ENCODE measurements at places on chromosomes 5 and 9. TPM values are rescaled to one million over a fixed set of nuclear protein-coding genes. Genes with fewer than 3 reads are reported as not detected.

- DNase-seq = no peak
Observed at GRCh38 chr5:127944125-127944524, 139.4 kb upstream of the SLC12A2 start.

DNA sequence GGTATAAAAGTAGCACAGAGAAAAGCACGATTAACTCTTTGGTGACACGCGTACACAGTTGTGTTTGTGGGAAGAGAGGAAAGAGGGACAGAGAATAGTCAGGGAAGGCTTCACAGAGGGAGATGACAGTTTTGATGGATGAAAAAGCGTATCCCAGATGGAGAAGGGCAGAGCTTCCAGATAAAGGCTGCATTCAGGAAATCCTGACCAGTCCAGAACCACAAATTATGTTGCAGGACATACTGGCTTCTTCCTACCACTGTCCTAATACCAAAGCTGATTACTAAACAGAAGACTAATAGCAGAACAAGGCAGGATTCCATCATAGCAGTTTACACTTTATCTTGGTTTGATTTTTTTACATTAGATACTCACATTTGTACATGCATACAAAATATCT lies 34.5 kb downstream of the SLC31A2 start:
- DNase-seq = no peak

DNA sequence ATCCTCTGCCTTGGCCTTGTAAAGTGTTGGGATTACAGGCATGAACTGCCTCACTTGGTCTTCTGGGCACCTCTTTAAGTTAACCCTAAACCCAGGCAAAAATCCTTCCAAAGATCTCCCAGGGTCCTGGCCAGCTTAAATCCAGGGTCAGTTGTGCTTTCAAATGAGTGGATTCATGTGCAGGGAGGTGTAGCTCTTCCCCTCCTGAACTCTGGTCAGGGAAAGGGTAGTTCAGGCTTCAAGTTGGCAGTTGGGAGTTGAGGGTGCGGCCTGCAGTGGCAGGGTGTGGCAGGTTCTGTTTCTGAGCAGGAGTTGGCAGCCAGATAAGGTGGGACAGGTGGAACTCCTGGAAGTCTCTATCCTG lies 3.6 kb downstream of the HNRNPAB start:
- DNase-seq = no peak

- no peak for DNase-seq
Observed at GRCh38 chr5:44299394-44299793, 89.8 kb downstream of the FGF10 start.

- DNase-seq = no peak
Observed at GRCh38 chr5:2658447-2658846, 93.0 kb downstream of the IRX2 start.

GRCh38 chr5:149456597-149457392 lies 77.7 kb upstream of the IL17B start:
- no peak for DNase-seq

GRCh38 chr9:9874270-9874669 lies 738.5 kb downstream of the PTPRD start:
- DNase-seq = no peak

DNA sequence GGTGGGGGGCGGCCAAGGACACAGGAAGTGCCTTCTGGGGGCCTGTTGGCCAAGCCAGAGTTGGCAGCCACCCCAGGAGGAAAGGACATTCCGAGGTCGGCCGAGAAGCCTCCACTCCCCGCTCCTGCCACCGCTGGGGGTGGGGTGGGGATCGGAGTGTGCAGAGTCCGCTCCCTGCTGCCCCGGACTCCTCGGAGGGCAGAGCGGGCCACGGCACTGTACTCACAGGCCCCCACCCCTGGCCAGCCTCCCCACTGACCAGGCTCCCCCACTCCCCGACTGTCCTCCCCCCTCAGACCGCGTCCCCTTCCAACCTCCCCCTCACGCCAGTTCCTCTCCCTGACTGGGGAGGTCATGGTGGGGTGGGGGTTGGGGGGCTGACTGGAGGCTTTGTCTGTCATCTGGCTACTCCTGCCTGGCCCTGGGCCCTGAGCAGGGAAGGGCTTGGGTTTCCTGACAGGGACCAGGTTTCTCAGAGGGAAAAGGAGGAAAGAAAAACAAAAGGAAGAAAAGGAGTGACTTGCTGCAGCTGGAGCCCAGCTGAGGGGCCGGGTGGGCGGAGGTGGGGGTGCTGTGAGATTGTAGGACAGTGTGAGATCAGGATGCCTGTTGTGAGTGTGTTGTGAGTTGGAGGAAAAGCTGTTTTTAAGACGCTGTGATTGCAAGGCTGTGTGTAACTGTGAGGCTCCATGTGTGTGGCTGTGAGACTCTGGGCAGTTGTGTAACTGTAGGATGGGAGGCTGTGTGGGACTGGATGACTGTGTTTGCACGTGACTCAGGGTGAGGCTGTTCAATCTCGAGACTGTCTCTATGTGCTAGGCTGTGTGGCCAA lies 29.7 kb downstream of the CNTFR start:
- DNase-seq = no peak

- no peak for DNase-seq
Observed at GRCh38 chr5:32475334-32476097, 31.0 kb upstream of the ZFR start.

GRCh38 chr9:122201641-122202040 lies 27.1 kb downstream of the LHX6 start:
- no peak for DNase-seq

- DNase-seq = no peak
Observed at GRCh38 chr5:142829801-142830220, 59.6 kb downstream of the ARHGAP26 start.

DNA sequence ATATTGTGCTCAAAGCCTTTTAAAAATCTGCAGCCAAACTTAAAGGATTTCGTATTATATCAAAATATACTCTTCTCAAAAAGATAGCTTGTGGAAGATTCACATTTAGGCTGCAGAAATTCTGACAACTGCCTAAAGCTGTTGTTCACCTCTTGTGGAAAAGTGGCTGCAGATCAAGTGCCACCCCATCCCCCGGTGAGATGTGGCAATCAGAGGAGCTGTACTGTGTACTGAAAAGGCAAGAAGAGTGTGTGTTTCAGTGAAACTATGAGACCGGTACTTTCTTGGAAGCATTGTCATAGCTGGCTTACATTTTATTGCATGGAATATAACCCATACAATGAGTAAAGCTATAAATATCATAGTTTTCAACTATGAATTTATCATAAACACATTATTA lies 64.3 kb downstream of the CDH18 start:
- DNase-seq = no peak

DNA sequence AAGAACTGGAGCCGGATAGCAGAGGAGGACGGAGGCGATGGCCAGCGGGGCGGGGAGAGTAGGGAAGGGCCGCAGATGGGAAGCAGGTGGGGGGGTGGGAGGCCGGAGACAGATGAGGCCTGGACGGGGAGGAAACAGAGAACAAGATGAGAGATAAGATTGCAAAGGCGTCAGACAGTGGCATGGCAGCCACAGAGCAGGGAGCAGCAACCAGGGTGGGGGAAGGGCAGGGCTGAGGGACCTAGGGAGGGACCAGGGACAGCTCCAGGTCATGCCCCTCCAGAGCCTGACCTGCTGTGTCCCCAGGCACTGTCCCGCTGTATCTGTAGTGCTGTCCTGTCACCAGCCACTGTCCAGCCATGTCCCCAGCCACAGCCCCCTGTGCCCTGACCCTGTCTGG lies 49.6 kb upstream of the LMX1B start:
- no peak for DNase-seq

DNA sequence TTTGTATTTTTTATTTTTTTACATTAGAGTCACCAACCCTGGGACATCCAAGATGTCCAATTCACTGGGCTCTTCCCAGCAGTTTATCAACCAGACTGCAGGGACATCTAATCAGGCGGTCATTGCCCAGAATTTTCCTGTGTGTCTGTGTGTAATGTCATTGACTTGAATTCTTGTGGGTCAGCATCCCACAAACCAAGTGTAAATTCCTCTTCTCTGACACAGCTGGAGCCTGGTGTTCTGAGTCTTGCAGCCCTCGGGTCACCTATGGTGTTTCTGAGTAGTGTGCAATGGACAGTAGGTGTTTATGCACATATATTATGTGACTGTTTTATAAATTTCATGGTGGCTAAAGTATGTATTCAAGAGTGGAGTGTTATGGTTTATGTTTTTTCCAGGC lies 815.7 kb downstream of the SEMA5A start:
- no peak for DNase-seq

DNA sequence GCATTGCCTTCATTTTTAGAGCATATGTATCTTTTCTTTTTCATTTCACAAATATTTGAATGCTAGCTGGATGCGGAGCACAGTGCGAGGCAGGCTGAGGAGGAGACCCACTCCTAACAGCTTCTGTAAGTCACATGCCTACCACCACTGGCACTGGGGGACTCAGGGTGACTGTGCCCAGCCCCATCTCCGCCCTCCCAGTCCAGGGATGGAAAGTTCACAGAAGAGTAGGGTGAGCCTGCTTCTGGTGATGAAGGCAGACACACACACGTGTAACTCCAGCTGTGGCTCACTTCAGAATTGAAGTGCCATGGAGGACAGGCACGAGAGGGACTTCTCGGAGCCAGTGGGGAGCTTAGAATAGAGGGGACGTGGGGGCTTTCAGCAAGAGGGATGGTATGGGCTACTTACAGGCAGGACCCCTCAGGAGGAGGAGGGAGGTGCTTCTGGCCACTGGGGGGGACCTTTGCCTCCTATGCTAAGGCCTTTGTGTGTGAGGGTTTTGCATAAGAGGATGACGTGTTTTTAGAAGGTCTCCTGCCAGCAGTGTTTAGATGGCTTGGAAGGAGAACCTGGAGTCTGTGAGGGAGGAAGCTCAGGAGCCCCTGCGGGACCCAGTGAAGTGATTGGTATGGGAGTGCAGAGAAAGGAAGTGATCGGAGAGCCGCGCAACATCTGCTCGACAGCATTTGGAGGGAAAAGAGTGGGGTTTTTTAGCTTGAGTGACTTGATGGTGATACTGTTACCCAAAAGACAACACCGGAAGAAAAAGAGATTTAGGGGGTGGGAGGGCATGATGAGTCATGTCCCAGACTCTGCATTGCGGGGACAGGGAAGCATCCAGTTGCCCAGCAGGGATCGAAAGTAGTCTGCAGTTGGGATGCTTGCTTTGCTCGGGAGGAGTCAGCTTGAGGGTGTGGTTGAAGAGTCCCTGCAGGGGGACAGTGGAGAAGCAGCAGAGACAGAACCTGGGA lies 163.5 kb upstream of the OTULINL start:
- no peak for DNase-seq

DNA sequence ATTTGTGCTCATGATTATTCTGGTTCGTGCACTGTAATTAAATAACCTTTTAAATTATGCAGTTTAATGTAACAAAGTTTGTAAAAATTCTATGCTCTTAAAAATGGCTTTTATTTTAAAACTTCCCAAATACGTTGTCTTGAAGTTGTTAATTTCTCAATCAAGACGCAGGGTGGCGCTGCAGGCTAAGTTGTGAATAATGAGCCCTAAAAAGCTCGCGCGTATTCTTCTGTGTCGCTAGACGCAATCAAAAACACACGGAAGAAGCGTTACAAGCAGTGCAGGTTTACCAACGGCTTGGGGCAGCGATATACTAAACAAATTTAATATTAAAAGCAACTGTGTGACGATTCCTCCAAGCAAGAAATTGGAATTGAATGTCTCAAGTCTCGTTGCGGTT lies at the start of gene PCDHB4:
Gene PCDHB4, plus strand, starts transcription at position 256 of the 400 bp plus-strand sequence. CDS start 181 bp downstream, outside the sequence.
- DNase-seq = no peak

DNA sequence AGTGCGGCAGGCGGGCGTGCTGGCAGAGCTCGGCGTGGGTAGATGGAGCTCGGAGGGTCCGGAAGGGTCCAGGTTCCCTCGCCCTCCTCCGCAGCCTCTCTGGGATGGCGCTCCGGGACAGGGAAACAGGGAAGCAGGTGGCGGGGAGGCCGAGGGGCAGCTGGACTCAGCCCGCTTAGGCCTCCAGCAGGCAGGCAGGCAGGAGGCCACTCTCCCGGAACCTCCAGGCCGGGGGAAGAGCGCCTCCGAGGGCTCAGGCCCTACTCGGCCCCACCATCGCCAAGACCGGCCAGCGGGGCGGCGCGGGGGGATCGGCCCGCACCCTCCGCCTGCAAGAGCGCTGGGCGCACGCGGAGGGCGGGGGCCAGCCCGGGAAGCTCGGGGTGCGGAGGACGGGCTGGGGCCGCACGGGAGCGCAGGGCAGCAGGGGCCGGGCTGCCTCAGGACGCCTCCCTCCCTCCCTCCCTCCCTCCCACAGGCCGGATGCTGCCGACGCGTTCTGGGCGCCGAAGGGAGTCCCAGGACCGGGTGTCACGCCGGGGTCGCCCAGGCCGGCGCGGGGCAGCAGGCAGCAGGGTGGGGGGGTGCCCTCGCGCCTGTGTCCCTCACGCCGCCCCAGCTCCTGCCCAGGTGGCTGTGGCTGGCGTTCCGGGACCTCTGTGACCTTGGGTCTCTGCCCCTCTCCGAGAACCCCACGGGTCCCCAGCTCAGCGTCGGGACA lies 977 bp downstream of the MGAT4B start:
- DNase-seq = no peak

- DNase-seq = no peak
Observed at GRCh38 chr9:3124001-3124400, 280.1 kb upstream of the PUM3 start.

PCDHGA5 gene
- 0.13 TPM for total RNA-seq

DDX4 gene
- 0.79 TPM for total RNA-seq

MAMDC4 gene
- 10.7 TPM for total RNA-seq

SEMA6A gene
- total RNA-seq = 0.92 TPM

ASPN gene
- total RNA-seq = not detected

VCAN gene
- 0.84 TPM for total RNA-seq

C9 gene
- total RNA-seq = 0.11 TPM

MYMK gene
- not detected for total RNA-seq

NR2F1-AS1 gene
- total RNA-seq = not detected

INSL4 gene
- not detected for total RNA-seq

GDF9 gene
- 0.27 TPM for total RNA-seq

FKBP15 gene
- total RNA-seq = 25.9 TPM

SPINK13 gene
- not detected for total RNA-seq
